ENCODE measurements at places on chromosomes 5 and 9.

- no peak for DNase-seq
Observed at GRCh38 chr5:169385636-169386035, 84.7 kb upstream of the SLIT3 start.

DNA sequence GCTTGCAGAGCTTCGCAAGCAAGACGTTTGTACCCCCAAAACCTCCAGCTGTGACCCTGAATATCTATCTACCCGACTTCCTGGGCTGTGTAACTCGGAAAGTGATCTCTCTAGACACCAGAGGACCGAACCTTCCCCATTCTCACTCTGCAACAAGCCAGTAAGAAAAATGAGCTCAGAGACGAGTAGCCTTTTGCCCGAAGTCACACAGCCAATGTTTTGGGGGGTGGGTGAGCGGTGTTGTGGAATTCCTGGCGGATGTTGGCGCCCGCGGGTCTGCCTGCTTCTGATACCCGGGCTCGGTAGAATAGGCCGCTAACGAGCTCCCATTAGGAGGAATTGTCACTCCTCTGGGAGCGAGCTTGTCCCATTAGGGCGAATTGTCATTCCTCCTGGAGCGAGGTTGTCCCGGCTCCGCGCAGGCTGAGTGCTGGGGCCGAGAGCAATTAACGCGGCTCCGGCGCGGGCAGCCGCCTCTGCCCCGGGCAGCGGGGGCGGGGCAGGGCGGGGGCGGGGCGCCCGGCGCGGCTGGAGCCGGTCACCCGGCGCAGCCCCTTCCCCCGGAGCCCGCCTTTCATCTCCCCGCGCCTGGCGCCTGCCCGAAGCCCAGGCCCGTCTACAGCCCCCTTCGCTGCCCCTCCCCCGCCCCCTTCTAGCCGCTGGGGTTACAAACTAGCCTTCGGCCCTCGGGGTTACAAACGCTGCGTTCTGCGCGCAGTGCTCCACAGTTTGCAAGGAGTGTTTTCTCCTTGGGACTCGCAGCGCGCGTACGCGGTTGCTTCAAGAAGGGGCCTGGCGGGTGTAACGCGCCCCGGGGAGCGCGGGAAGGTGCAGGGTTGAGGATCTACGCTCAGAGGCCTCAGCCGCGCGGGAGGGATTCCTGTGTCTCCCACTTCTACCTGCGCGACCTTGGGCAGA, 3.5 kb upstream of the MSX2 start:
- DNase-seq = no peak

GRCh38 chr5:111234125-111234524, 9.9 kb downstream of the CAMK4 start:
- DNase-seq = no peak

GRCh38 chr5:72121052-72121779, 13.9 kb downstream of the MAP1B start:
- DNase-seq = no peak

- no peak for DNase-seq
Observed at GRCh38 chr5:127928053-127928452, 155.5 kb upstream of the SLC12A2 start.

DNA sequence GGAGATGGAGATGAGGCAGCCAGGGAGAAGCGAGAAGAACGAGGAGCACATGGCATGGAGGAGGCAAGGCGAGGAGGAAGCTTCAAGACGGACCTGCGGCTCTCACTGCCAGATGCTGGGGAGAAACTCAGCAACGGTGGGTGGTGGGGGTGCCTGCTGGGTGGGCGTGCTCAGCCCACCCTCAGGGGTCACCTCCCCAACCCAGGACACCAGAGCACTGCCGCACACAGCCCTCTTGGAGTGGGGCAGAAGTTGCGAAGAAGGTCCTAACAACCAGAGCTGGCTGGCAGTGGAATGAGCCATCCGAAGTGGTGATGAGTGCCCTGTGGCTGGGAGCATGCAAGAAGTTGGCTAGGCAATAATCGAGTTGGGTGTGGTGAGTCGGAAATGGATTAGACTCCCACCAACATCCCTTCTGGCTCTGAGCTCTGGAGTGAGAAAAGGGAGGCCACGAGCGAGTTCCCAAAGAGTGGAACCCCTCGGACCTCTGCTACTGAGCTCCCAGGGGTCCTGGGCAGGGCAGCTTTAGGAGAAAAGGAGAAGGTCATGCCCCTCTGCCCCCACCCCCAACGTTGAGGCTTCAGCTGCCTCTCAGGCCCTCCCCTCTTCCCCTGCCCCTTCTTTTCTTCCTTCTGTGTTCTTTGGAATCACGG, 212.7 kb upstream of the MVB12B start:
- no peak for DNase-seq

- no peak for DNase-seq
Observed at GRCh38 chr9:132986640-132987620, 8.4 kb downstream of the GFI1B start.

DNA sequence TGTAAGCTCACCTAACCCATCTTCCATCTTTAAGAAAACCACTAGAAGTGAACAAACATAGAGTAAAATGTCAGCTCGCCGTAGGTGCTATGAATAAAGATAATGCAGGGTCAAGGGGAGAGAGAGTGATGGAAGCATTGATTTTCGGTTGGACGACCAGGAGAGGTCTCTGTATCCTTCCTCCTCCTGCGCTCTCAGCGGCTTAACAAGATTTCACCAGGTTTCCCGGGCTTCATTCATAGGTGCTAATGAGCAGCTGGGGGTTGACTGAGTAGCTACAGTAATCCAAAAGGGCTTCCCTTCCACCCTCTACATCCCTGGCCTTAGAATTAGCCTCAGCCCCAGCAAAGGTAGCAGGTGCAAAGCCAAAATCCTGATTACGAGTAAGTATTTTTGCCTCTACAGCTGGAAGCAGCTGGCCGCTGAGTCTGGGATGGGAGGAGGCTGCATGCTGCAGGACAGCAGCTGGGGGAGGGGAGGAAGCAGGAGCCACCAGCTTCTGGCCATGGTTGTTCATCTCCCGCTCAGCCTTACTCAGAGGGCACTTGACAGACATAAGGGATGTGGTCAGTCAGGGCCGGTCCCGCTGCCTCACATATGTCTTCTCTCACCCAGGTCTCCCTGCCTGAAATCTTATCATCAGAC, 112.0 kb upstream of the IL12B start:
- DNase-seq = no peak

GRCh38 chr5:171175746-171176145, 133.3 kb upstream of the TLX3 start:
- no peak for DNase-seq

DNA sequence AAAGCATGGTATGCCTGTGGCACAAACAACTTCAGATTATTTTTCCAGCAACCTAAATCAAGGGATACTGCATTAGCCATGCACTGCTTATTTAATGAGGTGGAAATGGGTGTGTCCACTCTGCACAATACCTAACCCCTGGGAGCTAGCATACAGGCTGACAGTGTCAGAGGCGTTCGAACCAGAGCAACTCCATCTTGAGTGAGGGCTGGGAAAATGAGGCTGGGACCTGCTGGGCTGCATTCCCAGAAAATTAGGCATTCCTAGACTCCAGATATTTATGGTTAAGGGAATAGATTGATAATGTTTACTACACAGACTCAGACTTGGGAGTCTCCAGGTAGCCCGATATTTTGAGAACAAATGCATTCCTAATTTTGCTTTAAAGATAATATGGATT, 2.8 kb downstream of the FGF1 start:
- no peak for DNase-seq

DNA sequence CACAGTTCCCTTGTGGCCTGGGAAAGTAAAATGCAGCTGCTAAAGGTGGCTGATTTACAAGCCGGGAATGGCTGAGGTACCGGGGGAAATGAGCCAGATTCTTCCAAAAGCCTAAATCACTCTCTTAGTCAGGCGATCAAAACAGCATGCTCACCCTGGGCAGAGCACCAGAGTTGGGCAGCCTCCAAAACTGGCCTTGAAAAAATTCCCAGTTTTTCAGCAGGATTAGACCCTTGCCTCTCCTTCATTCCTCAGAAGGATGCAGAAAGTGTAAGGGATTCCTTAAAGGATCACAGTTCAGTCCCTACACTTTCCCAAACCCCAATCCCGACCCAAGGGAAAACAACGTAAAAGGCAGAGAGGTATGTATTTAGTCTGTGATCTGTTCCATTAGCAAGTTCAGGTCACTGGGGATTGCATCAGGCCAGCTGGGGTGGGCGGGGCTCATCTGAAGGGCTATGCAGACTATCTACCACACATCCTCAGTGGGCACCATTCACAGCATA, 16.9 kb downstream of the TMEM174 start:
- no peak for DNase-seq

DNA sequence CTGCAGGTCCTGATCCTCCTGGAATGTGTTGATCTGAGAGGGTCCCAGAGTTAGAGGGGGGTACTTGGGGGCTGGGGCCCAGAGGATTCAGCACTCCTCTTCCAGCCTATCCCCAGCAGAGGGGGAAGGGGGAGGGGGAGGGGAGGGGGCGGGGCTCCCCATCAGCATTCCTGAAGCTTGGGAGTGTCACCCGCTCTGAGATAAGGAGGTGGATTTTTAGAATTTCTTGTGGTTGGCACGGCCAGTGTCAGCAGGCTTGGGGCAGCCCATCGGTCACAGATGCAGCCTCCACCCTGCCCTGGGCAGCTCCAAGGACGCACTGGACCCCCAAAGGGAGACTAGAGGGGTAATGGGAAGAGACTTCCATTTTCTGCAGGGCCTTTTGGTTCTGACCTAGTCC, 5.3 kb downstream of the FGF18 start:
- no peak for DNase-seq

GRCh38 chr5:78547183-78547582, 101.4 kb downstream of the LHFPL2 start:
- DNase-seq = no peak

DNA sequence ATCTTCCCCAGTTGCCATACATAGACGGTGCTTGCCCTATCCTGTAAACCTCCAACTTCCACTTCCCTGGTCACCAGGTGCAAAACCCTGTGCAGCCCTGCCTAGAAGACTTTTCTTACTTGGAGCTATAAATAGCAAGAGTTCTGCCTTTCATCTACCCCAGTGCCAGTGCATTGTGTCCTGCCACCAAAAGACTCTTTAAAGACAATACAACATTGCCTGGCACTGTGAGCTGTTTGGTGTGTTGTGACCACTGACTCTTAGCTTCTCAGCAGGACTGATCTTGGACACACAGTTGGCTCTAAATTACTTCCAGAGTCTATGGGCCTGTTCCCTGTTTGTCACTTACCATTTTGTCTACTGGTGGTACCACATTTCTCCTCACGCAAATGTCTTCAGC, 608.1 kb downstream of the CDH9 start:
- no peak for DNase-seq

- no peak for DNase-seq
Observed at GRCh38 chr5:118789366-118789765, 199.0 kb downstream of the DTWD2 start.

GRCh38 chr5:176463113-176463764, 15.1 kb downstream of the FAF2 start:
- no peak for DNase-seq

GRCh38 chr9:121667214-121667613, 15.8 kb downstream of the DAB2IP start:
- DNase-seq = no peak

DNA sequence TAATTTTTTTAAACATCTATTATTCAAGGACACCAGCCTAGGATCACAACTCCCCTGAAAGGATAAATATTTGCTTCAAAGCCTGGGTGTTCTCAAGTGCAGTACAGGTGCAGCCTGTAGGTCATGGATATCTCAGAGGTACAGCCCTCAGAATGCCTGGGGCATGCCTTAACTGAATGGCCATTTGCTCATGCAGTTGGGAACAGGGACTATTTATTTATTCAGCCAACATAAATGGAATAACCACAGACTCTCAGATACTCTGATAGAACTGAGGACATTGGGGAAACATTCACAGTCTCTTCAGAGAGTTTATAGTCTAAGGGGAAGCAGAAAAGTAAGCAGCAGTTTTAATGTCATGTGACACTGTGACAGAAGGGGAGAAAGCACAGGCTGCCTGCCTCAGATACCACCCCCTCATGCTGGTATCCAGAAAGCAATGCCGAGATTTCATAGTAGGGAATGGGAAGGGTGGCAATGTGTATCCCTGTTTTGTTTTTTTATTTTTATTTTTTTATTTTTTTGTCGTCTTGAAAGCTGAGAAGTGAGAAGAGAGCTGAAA, 112.6 kb downstream of the MACIR start:
- DNase-seq = no peak

DNA sequence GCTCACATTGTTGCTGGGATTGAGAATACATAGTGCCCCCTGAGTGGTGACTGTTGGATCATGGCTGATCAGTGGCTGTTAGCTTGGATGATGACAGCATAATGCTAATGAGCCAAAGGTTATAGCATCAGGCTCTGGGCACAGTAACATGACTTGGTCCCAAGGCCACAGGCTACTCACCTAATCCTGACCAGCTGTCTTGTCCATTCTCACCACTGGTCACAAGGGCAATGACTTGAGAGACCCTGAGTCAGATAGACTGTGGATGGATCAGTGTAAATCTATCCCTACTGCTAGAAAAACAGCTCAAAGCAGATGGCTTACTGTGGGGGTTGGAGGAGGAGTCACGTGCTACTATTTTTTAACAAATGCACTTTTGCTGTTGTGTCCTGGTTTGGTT, 74.7 kb downstream of the AOPEP start:
- DNase-seq = no peak

DNA sequence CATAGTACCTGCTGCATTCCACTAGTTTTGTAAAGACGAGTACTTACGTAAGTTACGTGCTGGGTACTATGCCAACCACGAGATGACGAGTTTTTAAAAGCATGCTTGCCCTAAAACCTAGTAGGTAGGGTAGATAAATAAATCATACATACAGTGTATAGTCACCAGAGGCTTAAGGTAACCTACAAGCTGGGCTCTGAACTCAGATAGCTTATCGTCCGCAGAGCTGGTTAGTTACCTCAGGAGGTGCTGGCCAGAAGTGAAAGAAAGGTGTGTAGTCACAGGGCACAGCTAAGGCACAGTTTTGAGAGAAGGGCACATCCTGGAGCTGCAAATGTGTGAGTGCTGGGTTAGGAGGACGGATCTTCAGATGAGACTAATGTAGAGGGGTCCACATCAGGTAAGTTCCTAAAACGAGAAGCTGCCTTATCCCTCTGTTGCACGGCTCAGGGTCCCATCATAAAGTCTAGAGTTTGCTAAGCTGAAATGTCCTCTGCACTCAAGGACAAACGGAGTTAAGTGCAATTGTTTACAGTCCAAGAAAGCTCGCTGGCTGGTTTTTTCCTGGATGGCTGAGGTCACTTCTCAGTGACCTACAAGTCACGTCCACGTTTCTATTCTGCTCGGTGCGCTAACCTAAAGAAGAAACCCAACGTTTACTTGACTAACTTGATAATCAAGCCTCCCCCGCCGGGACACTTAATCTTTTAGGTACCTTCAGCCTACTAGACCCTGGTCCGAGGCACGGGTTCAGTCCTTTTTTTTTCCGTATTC, 1.1 kb upstream of the SNX24 start:
- no peak for DNase-seq

DNA sequence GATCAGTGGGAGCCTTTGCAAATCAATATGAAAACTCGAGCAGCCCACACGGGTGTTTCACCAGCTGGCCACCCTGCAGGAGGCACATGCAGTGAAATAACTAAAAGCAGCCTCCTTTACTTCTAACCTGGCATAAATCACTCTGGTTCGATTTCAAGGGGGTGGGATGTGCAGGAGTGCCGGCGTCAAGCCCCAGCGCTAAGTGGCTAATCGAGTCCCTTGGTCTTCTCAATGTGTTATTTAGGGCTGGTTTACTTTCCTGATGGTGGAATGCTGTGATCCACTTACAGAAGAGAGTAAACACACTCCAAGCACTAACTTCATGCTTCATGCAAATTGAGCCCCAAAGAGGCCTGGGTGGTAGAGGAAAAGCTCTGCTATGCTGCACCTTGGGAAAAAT, 109.4 kb downstream of the TMEM174 start:
- DNase-seq = no peak

GRCh38 chr9:91623004-91623403, 199.4 kb upstream of the NFIL3 start:
- no peak for DNase-seq

GRCh38 chr5:172868436-172868923, 34.4 kb downstream of the ERGIC1 start:
- DNase-seq = no peak
